ENCODE measurements at places on chromosomes 2 and 18.

GRCh38 chr2:184006998-184007397 is 591.3 kb upstream of the ZNF804A start:
- no peak for DNase-seq

DNA sequence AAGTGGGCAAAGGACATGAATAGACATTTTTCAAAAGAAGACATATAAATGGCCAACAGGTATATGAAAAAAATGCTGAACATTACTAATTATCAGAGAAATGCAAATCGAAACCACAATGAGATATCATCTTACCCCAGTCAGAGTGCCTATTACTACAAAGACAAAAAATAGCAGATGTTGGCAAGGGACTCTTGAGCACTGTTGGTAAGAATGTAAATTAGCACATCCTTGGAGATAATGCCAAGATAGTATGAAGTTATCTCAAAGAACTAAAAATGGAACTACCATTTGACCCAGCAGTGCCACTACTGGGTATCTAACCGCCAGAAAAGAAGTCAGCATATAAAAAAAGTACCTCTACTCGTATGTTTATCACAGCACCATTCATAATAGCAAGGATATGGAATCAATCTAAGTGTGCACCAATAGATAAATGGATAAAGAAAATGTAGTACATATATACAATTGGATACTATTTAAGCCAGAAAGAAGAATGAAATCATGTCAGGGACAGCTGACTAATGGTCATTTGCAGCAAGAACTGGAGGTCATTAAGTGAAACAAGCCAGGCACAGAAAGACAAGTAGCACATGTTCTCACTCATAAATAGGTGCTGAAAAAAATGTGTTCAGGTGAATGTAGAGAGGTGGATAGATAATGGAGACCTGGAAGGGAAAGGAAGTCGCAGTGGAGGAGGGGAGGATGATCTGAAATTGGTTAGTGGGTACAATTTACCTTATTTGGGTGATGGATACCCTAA is 141.7 kb upstream of the B3GNT2 start:
- no peak for DNase-seq

DNA sequence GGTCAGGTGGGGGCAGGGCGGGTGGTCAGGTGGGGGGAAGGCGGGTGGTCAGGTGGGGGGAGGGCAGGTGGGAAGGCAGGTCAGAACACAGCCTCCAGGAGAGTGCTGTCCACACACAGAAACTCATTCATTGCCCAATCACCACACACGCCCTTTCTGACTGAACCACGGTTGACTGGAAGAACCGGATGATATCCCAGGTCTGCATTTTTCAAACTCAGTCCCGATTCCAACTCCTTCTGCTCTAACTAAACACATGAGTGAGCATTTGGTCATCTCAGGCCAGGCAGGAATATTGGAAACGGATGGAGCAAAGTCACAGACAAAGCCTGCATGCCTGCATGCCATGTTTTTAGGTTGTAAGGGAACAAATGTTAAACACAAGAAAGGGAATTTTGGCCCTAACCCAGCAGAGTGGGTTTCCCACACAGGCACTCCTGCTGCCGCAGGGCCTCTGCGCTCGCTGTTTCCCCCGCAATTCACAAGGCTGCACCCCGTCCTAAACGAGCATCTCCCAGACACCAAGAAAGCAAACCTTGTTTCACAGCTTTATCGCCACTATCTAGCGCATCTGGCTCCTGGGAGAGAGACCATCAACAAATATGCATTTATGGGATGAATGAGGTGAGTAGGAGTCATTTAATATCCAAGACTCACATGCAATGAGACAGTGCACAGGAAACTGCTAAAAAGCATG is 100.1 kb downstream of the ZNF516 start:
- DNase-seq, result no peak

GRCh38 chr18:55354795-55355194 is 233.2 kb downstream of the TCF4 start:
- DNase-seq, result no peak

DNA sequence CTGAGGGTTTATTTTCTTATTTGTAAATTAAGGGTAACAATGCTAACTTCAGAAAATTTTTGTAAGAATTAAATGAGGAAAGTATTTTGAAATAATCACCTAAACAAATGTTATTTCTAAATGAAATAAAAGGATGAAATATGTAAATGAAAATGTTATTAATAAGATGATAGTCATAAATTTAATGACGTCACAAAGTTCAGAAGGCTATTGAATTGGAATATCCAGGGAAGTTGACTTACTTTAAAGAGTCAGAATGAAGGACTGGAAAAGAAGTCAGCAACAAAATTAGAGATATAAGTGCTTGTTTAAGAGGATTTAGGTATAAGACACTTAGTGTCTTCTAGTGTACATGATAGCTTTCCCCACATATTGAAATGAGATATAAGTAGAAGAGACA is 732.6 kb upstream of the CDH7 start:
- no peak for DNase-seq

GRCh38 chr2:105802587-105802986 is 57.9 kb downstream of the NCK2 start:
- no peak for DNase-seq

DNA sequence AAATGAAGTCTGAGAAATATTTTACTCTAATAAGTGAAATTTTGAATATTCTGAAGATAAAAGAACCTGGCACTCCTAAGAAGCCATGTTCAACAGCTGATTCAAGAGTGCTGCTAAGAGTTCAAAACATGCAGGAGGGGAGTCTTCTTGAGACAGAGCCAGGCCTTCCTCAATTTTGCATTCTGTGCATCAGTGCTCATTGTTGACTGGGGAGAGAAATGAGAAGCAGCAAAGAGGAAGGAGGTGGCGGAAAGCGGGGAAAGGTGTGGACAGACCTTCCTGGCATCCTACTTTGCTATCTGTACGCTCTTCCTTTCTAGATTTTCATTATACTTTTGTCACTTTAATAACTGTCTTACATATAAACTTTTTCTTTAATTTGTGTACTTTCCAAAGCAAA is 29.7 kb upstream of the TXNDC2 start:
- no peak for DNase-seq

DNA sequence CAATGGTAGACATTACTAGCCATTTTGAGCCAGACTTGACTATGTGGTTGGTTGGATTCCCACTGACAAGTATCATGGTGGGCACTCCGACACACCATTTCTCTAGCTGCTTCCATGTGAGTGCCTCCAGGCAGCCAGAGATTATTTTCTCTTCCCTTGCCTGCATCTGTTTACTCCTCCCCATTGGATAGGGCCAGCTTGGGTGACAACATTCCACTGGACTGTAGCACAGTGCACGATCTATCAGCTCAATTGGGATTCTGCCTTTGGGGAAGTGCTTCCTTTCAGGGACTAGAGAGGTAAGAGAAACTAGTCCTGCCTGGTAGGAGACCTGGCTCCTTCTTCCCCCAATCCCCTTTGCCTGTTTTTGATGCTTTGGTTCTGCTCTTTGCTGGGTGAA is 49.0 kb upstream of the MAP4K3 start:
- DNase-seq, result no peak
